ENCODE measurements at places on chromosomes 12 and 14.

DNA sequence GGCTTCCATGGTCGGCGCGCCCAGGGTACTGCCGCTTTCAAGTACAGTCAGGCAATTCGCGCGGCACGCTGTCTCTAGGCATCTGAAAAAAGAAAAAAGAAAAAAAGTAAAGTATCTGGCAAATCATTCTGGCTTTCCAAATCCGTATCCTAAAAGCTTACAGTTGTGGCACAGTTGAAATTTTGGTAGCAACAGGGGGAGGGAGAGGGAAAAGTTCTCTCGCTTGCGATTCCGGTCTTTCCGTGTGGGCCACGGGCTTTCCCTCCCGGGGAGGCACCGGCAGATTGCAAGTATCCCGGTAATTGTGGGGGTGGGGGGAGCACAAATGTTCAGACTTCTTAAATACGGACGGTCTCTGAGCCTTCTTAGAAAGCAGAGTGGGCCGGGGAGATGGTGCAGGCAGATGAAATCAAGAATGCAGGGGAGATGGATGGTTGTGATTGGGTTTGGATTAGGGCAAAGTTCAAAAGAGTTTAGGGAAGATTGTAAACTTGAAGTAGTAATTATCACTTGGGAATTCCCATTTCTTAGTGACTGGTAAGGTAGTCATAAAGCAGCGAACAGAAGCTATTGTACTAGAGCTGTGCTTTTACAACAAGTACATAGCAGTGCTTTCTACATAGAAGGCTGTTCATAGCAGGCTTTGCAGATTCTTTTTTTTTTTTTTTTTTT is 1.2 kb downstream of the SOCS2 start:
- no peak for DNase-seq

- no peak for DNase-seq
Observed at GRCh38 chr12:116257826-116258225, 19.7 kb downstream of the MED13L start.

DNA sequence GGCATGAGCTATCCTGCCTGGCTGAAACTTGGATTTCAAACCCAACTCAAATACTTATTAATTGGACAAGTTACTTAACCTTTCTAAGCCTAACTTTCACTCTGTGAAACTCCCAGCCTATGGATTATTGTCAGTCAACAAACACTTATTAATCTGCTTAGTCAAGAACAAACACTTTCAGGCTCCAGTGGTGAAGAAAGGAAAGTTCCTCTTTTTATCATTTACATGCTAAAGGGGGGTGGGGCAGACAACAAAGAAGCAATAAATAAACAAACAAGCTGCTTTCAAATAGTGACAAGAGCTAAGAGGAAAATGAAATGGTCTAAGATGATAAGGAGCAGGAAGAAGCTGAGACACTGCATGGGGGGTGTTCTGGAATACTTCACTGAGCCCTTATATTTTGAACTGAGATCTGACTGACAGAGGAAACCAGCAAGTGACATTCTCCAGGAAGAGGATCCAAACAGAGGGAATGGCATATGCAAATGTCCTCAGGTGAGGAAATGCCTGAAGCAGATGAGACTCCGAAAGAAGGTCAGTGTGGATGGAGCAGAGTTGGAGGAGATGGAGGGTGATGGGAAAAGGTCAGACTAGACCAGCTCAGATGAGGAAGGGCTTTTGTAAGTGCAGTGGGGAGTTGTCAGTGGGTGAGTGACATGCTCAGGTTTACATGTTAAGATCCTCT is 259.6 kb downstream of the ITPR2 start:
- no peak for DNase-seq

DNA sequence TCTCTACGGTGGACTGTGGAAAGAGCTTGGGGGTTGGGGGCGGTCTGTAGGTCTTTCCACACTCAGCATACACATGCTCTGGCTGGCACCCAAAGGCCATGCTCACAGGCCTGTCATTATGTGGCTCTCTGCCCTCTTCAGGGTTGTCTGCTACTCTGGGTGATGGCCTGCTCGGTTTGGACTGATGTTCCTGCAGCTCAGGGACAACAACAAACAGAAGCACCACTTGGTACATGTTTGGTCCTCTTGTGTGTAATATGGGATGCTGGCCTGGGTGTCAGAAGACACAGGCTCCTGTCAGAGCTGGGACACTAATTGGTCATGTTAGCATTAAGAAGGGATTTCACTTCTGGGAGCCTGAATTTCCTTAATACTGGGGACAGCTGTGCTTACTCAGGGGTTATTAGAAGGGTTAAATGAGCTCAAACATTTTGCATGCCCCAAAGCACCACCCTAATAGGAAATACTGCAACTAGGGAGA is 32.7 kb upstream of the SELPLG start:
- DNase-seq, result no peak

GRCh38 chr12:108289350-108290161 is 49.6 kb downstream of the CMKLR1 start:
- no peak for DNase-seq

GRCh38 chr14:32925439-32925838 is 13.2 kb upstream of the NPAS3 start:
- no peak for DNase-seq

DNA sequence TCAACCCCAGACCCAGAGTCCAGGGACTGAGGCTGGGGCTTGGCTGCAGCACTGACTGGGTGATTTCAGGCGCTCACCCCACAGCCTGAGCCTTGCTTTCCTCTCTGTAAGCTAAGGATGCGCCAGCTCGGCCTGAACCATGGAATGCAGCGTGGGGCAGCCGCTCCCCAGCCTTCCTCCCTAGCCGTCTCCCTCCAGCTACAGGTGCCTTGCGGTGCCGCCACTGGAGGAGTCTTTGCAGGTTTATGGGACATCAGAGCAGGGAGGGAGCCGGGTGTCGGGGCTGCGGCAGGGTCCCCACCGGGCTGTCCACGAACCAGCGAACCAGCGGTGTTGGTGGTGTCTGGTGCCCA is 19.4 kb downstream of the PPP2R5C start:
- DNase-seq, result no peak

DNA sequence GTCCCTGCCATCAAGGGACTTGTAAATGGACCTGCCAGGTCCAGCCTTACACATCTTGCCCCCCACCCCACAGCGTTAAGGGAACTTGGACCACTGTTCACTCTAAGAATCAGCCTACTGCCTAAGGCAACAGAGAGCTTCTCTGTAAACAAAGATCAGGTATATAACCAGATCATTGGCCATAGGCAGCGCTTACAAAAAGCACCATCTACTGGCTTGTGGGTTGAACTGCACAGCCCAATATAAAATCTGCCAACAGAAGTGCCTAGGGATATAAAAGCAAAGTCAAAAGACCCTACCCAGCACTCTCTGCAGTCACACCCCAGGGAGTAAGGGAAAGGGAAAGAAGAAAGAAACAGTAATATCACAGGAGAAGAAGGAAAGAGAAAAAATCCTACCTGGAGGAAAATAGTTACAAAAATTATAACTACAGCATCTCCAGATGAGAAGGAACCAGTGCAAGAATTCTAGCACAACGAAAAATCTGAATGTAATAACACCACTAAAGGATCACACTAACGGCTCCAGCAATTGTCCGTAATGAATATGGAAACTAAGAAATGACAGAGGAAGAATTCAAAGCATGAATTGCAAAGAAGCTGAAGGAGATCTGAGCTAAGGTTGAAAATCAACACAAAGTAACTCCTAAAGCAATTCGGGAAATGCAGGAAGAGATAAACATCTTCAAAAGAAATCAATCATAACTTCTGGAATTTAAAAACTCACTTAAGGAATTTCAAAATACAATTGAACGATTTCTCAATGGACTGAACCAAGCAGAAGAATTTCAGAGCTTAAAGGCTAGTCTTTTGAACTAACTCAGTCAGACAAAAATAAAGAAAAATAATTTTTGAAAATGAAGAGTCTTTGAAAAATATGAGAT is 95.2 kb upstream of the PCED1B start:
- peak; percentile 50 for DNase-seq

DNA sequence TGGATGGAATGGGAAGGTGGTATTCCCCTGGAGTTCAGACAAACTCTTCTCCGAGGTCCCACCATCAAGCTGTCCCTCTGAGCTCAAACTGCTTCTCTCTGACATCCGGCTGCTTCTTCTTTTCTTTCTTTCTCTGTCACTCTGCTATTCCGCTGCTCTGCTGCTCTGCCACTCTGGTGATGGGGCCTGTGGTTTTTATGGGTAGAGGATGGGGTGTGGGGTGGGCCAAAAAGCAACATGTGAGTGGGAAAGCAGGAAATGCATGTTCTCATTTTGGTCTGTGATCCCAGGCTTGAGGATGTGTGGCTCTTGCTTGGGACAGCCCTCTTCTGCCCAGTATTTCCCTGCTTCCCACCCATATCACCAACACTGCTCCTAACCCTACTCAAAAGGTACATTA is 30.6 kb downstream of the CLECL1 start:
- no peak for DNase-seq

- no peak for DNase-seq
Observed at GRCh38 chr12:20490213-20490612, 121.9 kb downstream of the PDE3A start.

DNA sequence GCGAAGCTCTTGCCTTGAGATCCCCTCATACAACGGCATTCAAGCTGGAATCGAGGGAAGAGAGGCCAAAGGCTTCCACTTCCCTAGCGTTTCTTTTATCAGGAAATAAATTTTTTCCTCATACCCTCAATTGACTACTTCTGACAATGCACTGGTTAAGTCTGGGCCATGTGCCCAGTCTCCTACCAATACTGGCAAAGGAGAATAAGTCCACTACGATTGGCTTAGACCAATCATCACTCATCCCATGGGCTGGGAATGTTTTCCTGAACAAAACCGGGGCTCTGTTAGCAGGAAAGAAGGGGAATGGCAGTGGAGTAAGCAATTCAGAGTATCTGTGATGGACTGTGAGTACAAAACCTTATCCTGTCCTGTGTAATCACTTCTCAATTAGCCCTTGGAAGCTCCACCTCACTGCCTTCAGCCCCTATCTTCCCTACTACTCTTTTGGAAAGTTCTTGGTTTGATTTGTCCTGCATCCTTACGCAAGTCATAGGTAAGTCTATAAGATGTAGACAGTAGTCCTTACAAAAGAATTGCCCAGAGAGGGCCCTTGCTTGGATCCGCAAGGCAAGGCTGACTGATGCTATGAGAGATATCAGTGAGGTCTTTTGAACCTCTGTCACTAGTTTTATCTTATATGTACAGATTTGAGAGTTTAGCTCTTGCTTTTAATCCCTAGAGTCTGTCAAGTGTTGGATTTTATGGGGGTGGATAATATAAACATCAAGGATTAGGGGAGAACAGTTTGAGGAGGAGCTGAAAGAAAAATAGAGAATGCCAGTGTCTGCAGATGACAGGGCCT is 36.3 kb upstream of the CDK17 start:
- DNase-seq, result no peak

- no peak for DNase-seq
Observed at GRCh38 chr14:19911114-19911513, 9.3 kb upstream of the OR4K5 start.

GRCh38 chr12:120744922-120745493 is 19.4 kb downstream of the ACADS start:
- no peak for DNase-seq

DNA sequence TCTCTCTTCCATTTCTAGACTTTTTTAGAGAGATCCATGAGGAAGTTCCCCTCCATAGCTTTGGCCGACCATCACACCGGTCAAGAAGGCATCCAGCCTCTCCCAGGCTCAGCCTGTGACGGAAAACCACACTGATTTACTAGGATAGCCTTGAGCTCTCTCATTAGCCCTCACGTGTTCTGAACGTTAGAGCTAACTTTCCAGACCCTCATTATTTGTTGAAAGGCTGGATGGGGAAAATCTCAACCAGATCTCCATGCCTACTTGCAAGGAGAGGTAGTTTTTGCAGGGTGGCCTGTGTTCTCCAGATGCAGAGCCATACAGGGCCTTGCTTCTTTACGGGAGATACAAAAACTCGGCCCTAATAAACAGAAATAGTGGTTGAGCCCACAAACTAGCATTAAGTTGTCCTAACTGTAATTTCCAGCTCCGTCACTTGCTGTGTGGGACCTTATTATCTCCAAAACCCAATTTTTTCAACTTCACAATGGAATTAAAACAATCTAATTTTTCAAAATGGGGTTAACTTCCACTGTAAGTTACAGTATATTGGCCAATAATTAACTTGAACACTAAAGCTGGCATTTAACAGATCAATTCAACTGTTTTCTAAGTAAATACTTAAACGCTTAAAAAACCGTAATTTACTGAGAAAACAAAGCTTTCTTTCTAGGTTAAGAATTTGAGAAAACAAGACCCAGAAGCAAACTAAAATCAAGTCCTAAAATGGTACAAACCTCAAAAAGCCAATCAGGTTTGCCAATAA is 65.3 kb downstream of the KLHL28 start:
- no peak for DNase-seq

GRCh38 chr14:94136575-94137331 is 7.3 kb upstream of the IFI27L2 start:
- peak; percentile 59 for DNase-seq

DNA sequence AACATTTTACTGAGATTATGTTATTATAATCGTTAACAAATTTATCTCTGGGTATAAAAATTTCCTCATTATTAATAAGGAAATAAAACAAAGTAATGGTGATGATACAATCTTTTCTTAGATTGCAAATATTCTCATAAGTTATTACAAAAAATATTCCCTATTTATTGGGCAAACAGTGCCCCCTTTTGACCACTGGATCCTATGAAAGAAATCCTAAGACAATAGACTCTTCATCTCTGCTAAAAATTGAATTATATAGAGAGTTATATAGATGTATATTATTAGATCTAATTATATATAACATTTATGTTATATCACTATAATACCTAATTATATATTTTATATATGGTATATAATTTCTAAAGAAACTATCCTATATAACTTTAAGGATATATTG is 94.2 kb upstream of the FGD4 start:
- DNase-seq, result peak; percentile 23

- DNase-seq, result no peak
Observed at GRCh38 chr12:86006727-86007126, 132.6 kb downstream of the NTS start.

- no peak for DNase-seq
Observed at GRCh38 chr12:132614861-132615578, 3.6 kb upstream of the P2RX2 start.

DNA sequence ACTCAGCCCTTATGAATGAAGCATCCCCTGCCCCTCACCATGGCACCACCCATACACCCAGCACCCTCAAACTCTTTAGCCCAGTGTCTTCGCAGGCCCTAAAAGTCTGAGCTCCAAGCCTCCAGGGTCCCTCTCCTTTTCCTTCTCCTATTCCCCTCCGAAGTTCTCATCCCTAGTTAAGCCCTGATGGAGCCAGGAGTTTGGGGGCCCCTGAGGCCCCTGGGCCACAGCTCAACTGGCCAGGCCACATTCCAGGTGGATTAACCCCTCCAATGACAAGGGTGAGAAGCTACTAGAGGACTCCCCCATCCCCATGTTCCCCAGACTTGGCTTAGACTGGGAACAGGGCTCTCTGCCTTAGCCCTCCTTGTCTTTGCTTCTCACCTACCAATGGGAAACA is 2.6 kb downstream of the RARG start:
- DNase-seq, result no peak

DNA sequence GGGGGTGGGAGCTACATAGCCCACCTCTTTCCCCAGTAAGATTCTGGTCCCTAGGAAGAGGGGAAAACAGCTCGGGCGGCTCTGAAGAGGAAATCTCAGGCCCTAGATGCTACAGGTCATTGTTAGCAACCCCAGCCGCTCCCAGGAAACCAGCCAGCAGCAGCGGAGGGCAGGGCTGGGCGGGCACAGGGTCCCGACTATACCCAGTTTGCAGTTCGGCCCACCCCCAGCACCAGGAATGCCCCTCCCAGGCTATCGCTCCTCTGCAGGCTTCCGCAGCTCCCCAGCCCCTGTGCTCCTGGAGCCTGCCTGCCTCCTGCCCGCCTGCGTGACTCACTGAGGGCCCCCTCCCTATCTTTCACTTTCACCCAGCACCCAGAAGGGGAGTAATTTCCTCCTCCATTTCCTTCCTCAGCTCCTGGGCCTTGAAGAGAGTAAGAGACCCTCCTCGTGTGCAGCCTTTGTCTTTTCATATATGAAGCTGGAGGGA is 27.2 kb upstream of the PNMA1 start:
- DNase-seq, result no peak

Measured in smooth muscle cell of the brain vasculature (primary cell).